ENCODE measurements at places on chromosomes 3 and 15. TPM values are rescaled to one million over a fixed set of nuclear protein-coding genes. Genes with fewer than 3 reads are reported as not detected.

GRCh38 chr3:29344154-29344553, 63.3 kb downstream of the RBMS3 start:
- no peak for DNase-seq

- DNase-seq: no peak
Observed at GRCh38 chr3:146692254-146692653, 87.1 kb upstream of the PLSCR5 start.

DNA sequence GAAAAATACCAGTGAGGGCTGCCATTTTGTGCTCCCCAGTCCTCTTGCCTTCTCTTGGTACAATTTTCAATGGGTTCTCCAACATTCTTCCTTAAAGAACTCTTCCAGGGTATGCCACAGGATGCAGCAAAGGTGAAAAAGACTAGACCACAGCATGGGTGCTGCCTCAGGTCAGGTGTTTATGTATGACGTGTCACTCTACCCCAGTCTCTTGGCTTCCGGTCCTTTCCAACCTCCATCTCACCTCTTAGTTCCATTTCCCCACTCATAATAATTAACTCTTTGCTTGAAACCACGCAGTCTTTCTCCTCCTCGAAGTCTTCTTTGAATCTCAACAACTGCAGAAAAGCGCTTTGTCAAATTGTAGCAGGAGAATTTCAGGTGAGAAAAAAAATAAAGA, 104.7 kb upstream of the TBC1D5 start:
- no peak for DNase-seq

- peak; percentile 68 for DNase-seq
Observed at GRCh38 chr3:19559724-19560442, 374.1 kb downstream of the EFHB start.

DNA sequence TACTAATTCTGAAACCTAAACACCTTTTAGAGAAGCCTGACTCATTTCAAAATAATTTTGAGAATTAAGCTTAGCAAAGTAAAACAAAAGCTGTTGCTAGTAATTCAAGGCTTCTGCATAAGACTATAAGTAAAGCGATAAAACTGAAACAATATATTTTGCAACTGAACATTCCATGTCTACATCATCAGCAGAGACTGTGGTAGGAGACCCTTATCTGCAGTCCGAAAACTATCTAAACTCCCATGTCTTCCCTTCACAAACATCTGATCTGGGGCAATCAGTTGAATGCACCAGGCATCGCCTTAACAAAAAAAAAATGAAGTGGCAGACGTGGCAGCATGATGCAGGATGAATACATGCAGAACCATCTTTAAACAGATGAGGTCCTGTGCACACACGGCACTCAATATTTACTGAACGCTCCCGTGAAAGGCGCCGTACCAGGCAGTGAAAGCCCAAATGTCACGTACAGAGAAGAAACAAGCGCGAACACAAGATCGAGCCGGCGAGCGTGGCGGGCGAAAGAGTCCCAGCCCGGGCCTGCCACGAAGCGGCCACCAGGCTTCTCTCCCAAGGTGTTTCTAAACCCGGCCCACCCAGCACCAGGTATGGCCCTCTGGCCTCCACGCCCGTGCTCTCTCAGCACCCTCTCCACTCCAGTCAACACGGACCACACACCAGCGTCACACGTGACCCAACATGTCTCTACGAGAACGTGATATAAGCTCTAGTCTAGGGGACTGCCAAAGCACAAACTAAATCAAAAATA, 63.0 kb downstream of the CHSY1 start:
- DNase-seq: no peak

Gene EAF2
- total RNA-seq: 132 TPM
